ENCODE measurements at places on chromosomes 12 and 14.

- DNase-seq, result no peak
Measured at GRCh38 chr14:68477461-68478085, 315.3 kb downstream of the ZFP36L1 start.

- no peak for DNase-seq
Measured at GRCh38 chr12:115716551-115716950, 560.9 kb downstream of the MED13L start.

GRCh38 chr14:76088326-76088725, 63.4 kb upstream of the GPATCH2L start:
- peak; percentile 7 for DNase-seq

DNA sequence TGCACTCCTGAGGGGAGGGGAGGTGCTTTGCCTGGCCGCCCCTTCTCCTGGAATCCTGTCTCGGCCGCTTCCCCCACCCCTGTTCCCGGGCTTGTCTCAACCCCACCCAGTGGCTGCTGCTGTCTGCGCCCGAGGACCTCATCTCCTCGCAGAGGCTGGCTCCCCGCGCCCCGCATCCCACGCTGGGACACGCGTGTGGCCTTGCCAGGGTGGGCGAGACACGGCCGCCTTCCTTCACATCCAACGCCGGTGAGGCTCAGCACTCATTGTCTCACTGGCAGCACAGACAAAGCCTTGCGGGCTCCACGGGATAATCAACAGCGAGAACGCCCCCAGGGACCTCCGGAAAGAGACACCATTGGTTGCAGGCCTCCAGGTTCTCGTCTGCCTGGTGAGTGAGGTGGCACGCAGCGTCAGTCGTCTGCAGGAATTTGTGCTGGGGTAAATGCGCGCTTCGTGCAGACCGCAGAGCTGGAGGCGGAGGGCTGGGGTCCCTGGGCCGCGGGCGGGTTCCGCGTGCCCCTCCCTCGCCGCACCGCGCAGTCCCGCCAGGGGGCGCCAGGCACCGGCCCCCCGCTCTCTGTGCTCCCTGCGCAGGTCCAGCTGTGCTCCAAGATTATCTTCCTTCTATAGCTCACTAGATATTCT, 26.8 kb downstream of the CCDC177 start:
- DNase-seq, result peak; percentile 96

- no peak for DNase-seq
Measured at GRCh38 chr12:77861317-77861716, 30.6 kb downstream of the NAV3 start.

DNA sequence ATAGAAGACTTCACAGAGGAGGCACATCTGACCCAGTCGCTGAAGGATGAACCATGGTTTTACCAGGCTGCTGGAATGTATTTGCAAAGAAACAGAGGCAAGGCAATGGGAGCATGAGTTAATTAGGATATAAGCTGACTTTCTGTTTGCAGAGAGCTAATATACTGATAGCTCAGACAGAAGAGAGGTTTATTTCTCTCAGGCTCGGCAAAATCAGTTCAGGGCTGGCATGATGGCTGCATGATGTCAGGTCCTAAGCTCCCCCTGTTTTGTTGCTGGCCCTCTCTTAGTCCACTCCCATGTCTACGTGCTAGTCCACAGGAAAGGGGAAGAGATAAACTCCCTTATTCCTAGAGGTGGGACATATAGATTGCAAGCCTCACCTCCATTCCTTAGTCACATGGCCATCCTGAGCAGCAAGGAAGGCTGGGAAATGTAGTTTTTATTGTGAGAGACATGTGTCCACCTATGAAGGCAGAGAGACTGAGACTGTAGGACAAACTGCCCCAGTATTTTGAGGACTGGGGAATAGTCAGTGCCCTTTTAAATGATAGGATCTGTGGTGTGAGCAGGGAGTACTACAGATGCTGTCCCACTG, 224.5 kb downstream of the VRK1 start:
- DNase-seq, result peak; percentile 39

DNA sequence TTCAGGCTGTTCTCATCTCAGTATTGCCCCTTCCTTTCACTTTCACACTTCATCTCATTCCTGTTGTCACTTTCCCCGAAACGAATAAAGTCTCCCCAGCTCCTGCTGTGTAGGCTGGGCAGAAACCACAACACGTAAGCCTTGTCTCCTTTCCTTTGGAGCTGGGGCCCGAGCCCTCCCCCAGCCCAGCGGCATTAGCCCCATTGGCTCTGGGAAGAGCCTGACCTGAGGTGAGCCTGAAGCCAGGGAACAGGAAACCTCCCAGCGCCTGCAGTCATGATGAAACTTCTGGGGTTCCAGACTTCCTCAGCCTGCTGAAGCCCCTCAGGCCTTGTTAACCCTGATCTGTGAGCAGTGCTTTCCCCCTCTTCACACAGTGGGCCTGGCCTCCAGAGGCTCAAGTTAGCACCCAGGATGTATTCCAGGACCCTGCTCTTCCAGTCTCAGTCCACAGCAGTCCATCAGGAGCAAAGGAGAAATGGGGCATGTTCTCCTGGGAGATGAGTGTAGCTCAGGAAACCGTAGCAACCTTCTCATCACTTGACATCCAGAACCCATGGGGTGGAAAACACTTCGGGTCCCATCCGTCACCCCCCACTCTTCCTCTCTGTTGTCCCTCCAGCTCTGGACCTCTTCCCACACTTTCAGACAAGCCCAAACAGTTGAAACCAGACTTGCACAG, 21.8 kb downstream of the VASH1 start:
- DNase-seq, result no peak

- no peak for DNase-seq
Measured at GRCh38 chr12:130468186-130468585, 130.5 kb downstream of the PIWIL1 start.

DNA sequence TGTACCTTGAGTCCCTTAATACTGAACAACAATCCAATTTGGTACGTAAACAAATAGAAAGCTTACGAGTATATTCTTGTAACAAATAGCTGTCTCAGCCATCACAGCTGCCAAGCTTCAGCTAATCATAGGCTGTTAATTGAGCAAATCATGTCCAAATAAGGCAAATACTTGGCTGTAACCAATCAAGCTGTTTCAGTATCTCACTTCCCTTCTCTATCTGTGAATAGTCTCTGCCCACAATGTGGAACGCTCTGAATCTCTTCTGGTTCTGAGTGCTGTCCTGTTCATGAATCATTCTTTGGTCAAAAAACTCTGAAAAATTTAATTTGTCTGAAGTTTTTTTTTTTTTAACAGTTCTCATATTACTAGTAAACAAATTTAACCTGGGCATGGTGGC, 5.8 kb upstream of the NEMF start:
- no peak for DNase-seq

- peak; percentile 39 for DNase-seq
Measured at GRCh38 chr12:24069532-24070395, 120.3 kb upstream of the SOX5 start.

DNA sequence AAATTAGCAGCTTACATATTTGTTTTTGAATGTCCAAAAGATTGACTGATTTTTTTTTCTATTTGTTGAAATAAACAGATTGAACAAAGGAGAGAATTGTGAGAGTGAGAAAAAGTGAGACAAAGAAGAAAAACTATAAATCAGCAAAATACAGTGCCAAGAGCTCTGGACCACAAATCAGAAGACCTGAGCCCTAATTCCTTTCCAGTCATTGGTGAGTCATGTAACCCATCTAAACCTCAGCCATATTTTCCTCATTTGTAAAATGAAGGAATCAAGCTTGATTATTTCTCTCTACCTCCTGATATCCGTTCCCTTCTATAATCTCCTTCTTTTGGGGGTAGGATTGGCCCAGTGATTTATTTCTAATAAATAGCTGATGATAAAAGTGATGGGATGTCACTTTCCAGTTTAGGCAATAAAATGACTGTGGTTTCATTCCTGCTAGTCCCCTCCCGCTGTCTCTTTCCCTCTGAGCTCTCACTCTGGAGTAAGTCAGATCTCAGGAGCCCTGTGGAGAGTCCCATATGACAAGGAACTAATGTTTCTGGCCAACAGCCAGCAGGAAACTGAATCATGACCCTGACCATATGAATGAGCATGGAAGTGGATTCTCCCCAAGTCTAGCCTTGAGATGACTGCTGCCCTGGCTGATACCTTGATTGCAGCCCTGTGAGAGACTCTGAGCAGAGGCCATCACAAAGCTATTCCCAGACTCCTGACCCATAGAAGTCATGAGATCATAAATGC, 218.9 kb downstream of the ACSS3 start:
- DNase-seq, result no peak

- no peak for DNase-seq
Measured at GRCh38 chr12:105769486-105769885, 369.3 kb downstream of the NUAK1 start.

DNA sequence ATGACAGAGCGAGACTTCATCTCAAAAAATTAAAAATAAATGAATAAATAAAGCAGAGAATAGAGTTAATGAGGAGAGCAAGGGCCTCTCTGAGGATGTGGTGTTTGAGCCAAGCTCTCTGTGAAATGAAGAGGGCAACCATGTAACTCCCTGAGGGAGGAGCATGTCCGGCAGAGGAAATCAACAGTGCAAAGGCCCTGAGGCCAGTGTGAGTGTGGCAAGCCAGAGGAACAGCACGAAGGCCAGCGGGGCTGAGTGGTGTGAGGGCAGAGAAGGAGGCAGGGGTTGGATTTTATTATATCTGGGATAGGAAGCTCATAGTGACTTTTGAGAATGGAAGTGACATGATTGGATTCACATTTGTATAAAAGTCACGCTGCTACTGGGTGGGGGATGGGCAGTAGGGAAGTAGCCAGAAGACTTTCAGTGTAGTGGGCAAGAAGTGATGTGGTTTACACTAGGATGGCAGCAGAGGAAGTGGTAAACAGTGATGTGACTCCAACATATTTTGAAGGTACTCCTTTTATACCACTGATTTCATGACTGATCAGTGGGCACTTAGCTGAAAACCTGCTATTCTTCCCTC, 10.3 kb upstream of the LRP1-AS start:
- DNase-seq, result no peak

GRCh38 chr14:94770815-94771157, 873 bp upstream of the GSC start:
- DNase-seq, result no peak

DNA sequence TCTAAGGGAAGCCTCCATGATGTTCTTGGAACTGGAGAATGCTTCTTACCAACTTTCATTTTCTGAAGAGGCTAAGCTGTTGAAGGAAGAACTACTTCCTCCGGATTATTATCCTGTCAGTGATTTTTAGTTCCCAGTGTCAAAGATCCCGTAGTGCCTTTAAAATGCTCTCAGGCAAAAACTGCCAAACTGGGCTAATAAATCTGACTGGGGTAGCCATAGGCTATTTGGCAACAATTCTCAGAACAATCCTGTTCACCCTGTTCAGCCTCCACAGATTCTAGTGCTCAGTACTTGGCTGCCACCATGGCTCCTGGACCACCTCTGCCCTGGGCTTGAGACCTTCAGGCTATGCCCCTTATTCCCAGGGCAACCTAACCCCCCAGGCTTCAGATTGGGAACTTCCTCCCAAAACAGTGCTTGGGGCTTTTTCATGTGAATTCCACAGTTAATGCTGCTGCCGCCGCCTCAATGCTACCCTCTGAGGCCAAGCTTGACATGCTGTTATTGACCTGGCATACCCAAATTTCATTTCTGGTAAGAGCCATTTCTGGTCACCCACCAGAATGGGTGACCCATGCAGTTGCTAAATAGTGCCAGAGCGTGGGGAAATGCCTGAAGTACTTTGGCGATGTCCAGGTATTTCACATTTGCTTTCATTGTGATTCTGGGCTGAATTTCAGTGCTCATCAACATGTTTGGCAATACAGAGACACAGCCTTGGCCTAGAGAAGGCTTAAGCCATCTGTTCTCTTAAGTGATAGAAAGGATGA, 110.0 kb upstream of the ARHGAP5 start:
- no peak for DNase-seq

DNA sequence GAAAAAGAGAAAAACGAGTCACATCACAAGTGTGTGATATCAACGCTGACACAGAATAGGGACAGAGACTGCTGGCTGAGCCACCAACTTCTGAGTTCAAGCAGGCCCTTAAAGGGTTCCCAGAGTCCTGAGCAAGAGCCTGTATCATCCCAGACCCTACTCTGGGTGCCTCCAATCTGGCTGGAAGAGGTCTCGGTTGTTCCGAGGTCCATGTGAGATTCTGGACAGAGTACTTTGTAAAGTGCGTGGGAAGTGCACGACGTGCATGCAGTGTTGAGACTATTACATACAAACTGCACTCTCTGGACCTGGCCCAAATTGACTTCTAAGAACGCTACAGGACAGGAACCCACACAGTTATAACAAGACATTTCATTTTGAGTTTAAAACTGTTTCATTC, 40.6 kb downstream of the MOK start:
- DNase-seq, result no peak

GRCh38 chr12:107469011-107469410, 216.6 kb upstream of the PWP1 start:
- DNase-seq, result no peak

DNA sequence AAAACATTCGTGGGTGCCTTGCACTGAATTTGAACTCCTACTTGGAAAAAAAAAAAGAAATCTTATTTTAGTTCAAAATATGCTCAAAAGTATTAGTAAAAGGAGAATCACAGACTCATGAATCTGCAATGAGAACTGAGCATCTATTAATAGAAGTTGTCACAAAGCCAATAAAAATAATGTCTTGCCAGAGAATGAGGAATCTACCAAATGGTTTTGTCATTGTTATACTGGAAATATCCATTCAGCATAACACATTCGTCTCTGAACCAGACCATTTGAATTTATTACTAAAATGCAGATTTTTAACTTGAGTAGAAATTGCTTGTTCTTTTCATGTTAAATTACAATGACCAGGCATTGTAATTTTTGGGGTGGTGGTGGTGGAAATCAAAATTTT, 11.6 kb upstream of the PTPRB start:
- DNase-seq, result no peak

DNA sequence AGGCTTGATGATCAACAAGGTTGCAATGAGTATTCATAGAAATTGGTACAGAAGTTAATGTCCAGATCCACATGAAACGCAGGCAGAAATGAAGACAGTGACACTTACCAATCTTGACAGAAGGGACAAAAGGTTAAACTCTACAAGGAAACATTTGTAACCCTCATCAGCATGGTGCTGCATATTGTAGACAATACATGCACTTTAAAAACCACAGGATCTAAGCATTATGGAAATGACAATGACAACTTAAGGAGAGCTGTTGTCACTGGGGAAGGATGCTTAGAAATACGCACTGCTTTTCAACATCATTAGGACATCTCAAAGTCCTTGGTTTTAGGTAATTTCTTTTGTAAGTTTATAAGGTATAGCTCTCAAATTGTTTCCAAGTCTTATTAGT, 130.6 kb downstream of the ATP23 start:
- DNase-seq, result no peak

- peak; percentile 76 for DNase-seq
Measured at GRCh38 chr14:105092171-105093037, 27.2 kb upstream of the GPR132 start.

GRCh38 chr14:23285530-23286019, 357 bp downstream of the HOMEZ start:
- no peak for DNase-seq

- DNase-seq, result no peak
Measured at GRCh38 chr12:29103539-29103974, 45.5 kb upstream of the FAR2 start.

GRCh38 chr12:74551291-74551690, 13.7 kb downstream of the ATXN7L3B start:
- DNase-seq, result no peak

- no peak for DNase-seq
Measured at GRCh38 chr12:102417055-102417454, 63.3 kb downstream of the IGF1 start.
